ENCODE measurements at places on chromosomes 2 and 18. TPM values are rescaled to one million over a fixed set of nuclear protein-coding genes. Genes with fewer than 3 reads are reported as not detected.

- DNase-seq, result no peak
Measured at GRCh38 chr2:118854507-118855345, 7.3 kb upstream of the EN1 start.

DNA sequence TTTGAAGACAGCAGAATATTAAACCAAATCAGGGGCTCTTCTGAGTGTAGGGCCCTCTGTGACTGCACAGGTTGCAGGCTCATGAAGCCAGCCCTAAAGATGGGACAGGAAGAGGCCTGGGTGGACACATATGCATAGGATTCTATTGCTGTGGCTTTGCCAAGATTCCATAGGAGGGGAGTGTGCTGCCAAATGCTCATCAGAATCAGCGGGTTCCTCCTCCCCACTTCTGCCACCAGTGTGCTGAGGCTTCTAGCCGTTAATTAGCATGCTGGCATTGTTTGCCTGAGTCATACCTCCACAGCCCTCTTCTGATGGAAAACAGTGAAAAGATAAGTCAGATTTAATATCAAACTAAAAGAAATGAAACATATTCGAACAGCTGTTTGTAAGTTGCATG, 103.9 kb upstream of the TMEFF2 start:
- DNase-seq, result no peak

- no peak for DNase-seq
Measured at GRCh38 chr2:70560442-70560841, 6.8 kb upstream of the TGFA start.

The RFTN2 gene
- polyA plus RNA-seq, result 18.3 TPM

- no peak for DNase-seq
Measured at GRCh38 chr18:58692422-58693185, 21.3 kb downstream of the MALT1 start.

GRCh38 chr2:190767821-190768220, 112.8 kb upstream of the GLS start:
- no peak for DNase-seq

The CABYR gene
- 7.0 TPM for polyA plus RNA-seq

The SATB2 gene
- polyA plus RNA-seq, result 18.9 TPM

- no peak for DNase-seq
Measured at GRCh38 chr2:78290581-78291214, 734.8 kb upstream of the REG3G start.

The TPO gene
- polyA plus RNA-seq, result 0.04 TPM

- no peak for DNase-seq
Measured at GRCh38 chr2:223549215-223549614, 52.9 kb downstream of the SCG2 start.

GRCh38 chr2:18510775-18511174, 49.7 kb downstream of the RDH14 start:
- DNase-seq, result no peak

DNA sequence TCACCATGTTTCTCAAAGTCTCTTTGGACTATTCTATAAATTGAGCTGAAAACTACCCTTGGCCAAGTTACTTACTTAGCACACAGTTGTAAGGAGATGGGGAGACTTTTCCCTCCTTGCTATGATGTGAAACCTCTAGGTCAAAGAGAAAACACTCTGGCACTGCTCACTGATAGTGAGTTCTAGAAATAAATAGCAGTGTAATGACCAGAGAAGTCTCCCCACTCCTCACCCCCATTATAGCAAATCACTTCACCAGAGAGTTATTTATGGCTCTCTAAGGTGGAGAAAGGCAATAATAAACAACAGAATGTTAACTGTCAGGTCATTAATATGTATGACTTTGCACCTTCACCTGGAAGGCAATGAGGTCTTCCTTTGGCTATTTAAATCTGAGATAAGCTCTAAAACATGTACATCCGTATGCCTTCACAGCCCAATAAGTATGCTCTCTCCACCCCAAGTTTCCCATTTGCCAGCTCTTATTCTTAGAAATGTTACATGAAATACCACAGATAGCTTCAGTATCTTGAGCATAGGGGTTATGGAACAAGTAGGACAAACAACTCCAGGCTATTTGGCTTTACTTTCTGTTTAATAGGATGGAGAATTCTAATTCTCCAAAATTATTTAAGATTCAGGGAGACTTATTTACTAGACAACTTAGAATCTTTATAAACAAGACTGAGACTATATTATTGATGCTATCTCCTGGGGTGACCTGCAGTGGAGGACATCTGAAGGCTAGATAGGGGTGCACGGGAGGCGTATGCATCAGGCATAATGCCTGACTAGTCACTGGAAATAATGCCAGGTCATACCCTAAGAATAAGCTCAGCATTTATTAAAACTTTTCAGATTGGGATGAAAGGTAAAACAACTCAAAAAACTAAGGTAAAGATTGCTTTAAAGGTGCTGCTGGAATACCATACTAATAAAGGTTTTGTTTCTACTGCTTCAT, 65.3 kb upstream of the DTNB start:
- no peak for DNase-seq

GRCh38 chr18:77006305-77007175, 126.0 kb downstream of the MBP start:
- no peak for DNase-seq

DNA sequence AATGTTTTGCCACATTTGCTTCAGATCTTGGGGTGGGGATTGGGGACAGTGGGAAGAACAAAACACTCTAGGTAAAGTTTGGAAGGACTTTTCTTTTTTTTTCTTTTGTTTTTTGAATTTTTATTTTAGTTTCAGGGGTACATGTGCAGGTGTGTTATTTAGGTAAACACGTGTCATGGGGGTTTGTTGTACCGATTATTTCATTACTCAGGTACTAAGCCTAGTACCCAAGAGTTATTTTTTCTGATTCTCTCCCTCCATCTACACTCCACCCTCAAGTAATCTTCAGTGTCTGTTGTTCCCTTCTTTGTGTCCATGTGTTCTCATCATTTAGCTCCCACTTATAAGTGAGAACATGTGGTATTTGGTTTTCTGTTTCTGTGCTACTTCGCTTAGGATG, 73.3 kb downstream of the FASTKD2 start:
- DNase-seq, result no peak

The DSG1 gene
- 0.12 TPM for polyA plus RNA-seq

Measured in renal pelvis (tissue), 12 donors.